Activated naive CD4-positive, alpha-beta T cell (primary cell): ENCODE measurements at places on chromosomes 3 and 15.
A peak's percentile ranks its signal among the peaks of the same experiment; 100 is the strongest.

- no peak for DNase-seq
Observed at GRCh38 chr3:126422571-126423091, 27.9 kb downstream of the CFAP100 start.

- DNase-seq: no peak
Observed at GRCh38 chr3:127870156-127870555, 44.9 kb upstream of the KBTBD12 start.

- DNase-seq: no peak
Observed at GRCh38 chr15:56320316-56320715, 44.9 kb upstream of the TEX9 start.

GRCh38 chr3:63662500-63662899 lies 10.0 kb downstream of the SNTN start:
- no peak for DNase-seq

DNA sequence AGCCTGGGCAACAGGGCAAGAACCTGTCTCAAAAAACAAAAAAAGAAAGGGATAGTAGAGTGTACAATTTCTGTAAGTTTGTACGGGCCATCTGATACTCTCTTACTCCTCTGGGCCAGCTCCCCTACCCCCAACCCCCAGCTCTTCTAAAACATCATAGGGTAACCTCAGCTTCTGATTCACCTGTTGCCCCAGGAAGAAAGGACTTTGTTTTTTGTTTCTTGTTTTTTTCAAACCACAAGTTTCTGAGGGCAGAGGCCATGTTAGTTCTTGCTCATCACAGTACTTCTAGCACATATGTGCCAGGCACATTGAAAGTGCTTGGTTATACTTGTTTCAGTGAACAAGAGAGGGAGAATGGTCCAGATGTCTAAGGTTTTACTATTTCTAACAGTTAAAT lies 20.2 kb downstream of the ATOSA start:
- DNase-seq: peak; percentile 1

- DNase-seq: no peak
Observed at GRCh38 chr15:37071134-37071533, 29.2 kb downstream of the MEIS2 start.

GRCh38 chr15:99703603-99704443 lies 29.4 kb downstream of the LYSMD4 start:
- DNase-seq: no peak

DNA sequence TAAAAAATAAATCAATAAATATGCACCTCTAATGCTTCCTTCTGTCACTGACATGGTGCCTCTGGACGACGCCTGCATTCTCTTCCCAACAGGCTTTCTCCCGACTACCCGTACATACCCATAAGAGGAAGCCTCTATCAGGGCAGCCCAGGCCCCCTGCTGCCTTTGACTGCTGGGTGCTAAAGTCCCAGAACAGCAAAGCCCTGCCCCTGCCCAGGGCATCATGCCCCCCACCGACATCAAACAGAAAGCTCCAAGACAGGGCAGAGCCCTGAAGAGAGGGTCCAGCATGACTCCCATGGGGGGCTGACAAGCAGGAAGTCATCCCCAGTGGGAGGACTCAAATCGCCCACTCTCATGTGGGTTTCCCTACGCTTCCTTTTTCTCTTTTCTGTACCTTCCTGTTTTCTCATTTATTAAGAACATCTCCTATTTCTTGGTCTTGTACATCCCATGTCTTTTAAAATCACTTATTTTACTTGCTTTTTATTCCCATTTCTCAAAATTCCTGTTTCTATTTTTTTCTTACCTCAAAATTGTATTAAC lies 23.4 kb downstream of the XPC start:
- no peak for DNase-seq

DNA sequence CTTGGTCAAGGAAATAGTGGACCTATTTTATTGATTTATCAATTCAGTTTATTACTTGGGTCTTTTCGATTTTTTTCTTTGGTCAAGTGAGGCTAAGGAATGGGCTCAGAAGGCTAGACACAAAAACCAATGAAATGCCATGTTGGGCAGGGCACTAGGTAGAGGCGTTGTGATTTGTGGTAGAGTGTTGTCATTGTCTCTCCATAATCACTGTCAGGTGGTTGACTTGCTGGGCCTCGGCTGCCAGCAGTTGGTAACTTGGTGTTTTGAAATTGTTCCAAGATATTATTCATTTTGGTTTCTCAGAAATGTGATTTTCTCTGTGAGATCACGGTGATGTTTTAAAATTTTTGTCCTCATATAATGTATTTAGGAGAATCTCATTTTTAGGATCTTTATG lies 173.6 kb downstream of the KLHL25 start:
- DNase-seq: no peak

DNA sequence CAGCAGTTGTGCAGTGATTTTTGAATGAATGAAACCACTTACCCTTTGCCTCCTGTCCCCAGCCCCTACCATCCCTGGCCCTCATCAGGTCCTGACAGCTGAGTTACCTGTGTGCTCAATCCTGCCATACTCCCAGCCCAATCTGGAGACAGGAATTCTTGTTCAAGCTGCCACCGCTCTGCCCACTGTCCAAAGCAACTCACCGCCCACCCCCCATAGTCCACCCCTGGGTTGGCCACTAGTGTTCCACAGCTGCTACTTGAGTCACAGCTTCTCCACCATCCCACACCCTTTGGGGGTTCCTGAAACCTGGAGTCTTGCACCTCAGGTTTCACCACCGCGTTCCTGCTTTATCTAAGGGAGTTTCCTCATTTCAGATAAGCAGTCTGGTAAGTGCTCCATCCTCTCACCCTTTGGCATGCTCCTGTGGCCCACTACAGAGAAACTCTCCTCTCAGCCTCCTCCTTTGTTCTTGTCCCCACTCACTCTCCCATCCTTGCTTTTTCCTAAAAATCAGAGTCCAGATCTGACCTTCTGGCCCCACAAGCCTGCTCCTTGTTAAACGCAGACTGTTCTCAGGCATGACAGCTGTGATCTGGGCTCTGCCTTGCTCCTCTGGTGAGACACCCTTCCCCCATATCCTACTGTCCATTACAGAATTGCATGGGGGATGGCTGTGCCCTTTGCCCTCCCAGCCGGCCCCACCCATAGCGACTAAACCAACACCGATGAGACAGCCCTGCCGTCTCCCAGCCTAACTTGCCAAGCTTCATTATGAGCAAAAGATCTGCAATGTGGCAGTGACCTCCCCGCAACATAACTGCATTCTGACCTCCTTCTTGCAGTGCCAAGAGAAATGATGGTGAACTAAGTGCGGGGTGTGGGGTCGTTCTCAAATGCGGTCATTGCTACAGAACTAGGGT lies 50.0 kb downstream of the CYP19A1 start:
- DNase-seq: no peak

- no peak for DNase-seq
Observed at GRCh38 chr3:27606537-27606936, 115.6 kb downstream of the EOMES start.

DNA sequence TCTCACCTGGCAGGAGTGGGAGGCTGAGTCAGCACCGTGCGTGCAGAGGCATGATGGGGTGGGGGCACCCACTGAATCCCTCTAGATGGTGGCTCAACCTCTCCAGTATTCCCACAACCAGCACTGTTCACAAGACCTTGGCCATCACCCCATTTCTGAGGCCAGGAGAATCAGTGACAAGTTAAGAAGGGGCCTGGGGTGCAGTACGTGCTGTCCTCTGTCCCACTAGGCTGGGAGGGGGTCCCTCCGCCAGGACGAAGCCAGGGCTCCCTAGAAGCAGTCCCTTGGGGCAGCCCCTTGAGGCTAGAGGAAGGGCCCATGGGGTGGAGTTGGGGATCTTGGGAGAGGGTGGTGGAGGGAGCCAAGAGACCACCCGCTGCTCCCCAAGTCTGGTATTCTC lies 4.8 kb downstream of the MYL3 start:
- DNase-seq: no peak

DNA sequence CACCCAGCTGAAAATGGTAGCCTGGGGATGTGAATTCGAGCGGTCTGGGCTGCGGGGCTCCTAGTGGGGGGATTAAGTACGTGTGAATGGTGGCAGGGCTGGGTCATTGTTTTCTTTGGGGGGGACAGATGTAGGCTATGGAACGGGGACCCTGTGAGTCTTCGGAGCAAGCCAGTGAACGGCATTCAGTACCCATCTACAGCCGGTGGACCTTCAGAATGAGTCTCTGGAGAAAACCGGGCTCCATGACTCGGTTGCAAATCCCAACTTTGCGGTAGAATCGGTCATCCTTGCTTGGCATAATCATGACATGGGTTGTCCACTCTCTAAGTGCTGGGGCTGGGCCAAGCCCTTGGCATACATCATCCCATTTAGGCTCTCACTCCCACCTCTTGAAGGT lies 7.2 kb upstream of the EOMES start:
- DNase-seq: no peak

GRCh38 chr15:58312031-58312430 lies 119.8 kb upstream of the LIPC start:
- DNase-seq: no peak

GRCh38 chr3:69825446-69825845 lies 86.2 kb downstream of the MITF start:
- no peak for DNase-seq

DNA sequence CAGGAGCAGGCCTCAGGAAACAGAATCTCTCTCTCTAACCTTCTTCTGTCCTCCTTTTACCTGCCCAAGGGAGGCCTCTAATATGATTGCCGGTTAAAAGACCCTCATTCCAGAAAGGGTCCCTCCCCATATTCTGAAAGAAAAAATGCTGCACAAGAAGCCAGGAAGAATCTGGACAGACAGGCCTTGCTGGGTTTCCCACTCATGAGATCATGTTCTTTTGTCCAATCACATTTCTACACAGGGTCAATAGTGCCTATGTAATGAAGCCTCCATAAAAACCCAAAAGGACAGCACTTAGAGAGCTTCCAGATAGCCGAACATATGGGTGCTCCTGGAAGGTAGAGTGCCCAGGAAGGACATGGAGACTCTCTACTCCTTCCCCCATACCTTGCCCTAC lies 146.0 kb downstream of the MYO9A start:
- DNase-seq: no peak

- no peak for DNase-seq
Observed at GRCh38 chr15:83250781-83251180, 33.7 kb downstream of the BNC1 start.

GRCh38 chr3:117671722-117672318 lies 962.2 kb downstream of the TUSC7 start:
- no peak for DNase-seq

DNA sequence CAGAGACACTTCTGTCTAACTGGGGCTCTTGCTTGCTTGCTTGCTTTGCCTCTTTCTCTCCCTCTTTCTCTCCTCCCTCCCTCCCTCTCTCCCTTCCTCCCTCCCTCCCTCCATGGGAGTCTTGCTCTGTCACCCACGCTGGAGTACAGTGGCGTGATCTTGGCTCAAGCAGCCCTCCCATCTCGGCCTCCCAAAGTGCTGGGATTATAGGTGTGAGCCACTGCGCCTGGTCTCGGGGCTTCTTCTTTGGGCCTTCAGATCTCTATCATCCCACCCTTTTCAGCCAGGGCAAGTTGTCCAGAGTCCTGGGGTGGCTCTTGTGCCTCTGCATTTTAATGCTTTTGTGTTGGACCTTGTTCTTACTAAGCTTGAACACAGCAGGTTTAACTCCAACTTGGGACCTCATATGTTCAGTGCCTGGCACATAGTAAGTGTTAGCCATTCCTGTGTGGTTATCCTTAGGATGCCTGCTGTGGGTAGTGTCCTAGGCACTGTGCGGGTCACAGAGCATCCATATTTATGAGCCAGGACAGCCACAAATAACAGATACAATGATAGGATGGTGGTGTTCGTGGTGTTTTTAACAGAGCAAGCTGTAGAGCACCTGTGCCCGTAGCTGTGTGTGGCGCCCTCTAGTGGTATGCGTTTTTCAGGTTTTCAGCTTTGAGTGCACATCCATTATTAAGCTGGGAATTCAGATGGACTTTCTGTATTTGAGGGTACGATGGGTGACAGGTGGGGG lies 75.1 kb downstream of the CCK start:
- DNase-seq: peak; percentile 55

GRCh38 chr3:159974-160373 lies 36.6 kb upstream of the CHL1 start:
- no peak for DNase-seq

DNA sequence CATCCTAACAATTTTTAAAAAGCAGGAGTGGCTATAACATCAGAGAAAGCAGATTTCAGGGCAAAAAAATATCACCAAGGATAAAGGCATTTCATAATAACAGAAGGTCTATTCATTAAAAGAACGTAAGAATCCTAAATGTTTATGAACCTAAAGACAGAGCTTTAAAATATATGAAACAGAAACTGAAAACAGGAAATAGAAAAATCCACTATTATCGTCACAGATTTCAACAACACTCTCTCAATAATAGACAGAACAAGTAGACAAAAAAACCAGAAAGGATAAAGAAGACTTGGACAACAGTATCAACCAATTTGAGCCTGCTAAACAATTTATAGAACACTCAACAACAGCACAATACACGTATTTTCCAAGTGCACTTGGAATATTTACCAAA lies 71.4 kb downstream of the FBXL22 start:
- no peak for DNase-seq

GRCh38 chr3:77835921-77836320 lies 796.0 kb downstream of the ROBO2 start:
- no peak for DNase-seq

DNA sequence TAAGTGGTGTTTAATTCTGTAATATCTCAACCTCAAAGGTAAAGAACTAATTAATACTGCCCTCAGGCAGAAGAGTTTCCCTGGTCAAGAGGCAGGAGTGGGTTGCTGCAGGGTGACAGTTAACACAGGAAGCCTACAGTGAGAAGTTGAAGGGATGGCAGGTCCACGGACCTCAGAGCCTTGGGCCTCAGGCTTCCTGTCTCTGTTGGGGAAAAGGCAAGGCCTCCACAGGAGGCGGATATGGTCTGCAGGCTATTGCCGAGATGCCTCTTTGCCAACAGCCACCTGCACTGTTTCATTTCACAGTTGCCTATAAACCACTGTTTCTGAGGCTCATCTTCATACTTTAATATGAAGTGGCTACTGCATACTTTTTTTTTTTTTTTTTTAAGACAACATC lies 33.3 kb upstream of the RPN1 start:
- DNase-seq: no peak

DNA sequence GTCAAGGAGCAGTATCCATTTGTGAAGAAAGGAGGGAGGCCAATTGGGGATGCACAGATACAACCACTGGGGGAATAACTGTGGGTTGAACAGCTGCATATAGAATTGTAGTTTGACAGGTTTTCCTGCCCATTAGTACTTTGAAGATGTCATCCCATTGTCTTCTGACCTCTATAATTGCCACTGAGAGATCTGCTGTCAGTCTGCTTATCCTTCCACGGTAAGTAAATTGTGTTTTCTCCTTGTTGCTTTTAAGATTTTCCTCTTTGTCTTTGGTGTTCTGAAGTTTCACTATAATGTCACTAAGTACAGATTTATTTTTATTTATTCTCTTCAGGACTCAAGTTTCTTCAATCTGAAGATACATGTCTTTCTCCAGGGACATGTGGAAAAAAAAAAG lies 56.6 kb downstream of the MOBP start:
- no peak for DNase-seq
